ENCODE measurements at places on chromosomes 12 and 14.

- DNase-seq: no peak
These were observed 18.0 kb upstream of the FZD10 start for GRCh38 chr12:130144256-130144655.

DNA sequence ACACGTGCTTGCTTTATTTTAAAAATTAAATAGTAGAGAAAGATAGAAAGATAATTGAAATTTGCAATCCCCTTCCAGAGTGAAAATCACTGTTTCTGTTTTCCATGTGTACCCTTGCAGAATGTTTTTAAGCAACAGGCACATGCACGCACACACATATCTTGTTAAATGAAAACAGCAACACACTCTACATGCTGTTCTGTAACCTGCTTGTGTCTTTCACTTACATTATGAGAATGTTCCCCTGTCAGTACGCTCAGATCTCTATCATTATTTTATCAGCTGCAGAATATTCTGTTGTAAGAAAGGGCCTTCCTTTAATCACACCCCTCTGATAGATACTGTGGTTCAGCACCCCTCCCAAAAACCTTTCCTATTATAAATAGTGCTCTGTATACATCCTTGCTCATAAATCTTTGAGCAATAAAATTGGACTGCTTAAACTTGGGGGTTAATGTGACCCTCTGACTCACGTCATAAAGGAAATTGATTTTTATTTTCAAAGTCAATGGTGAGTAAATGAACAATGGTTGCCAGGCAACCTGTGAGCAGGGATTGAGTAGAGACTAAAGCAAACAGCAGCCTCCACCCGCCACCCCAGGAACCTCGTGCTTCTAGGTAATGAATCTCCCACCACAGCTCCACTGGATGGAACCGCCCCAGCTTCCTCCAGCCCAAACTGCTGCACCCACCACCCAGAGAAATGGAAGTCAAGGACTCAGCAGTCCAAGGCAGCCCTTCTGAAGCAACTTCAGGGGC, 31.9 kb upstream of the CHGA start:
- no peak for DNase-seq

GRCh38 chr12:63900922-63901793, 56.7 kb downstream of the SRGAP1 start:
- no peak for DNase-seq

DNA sequence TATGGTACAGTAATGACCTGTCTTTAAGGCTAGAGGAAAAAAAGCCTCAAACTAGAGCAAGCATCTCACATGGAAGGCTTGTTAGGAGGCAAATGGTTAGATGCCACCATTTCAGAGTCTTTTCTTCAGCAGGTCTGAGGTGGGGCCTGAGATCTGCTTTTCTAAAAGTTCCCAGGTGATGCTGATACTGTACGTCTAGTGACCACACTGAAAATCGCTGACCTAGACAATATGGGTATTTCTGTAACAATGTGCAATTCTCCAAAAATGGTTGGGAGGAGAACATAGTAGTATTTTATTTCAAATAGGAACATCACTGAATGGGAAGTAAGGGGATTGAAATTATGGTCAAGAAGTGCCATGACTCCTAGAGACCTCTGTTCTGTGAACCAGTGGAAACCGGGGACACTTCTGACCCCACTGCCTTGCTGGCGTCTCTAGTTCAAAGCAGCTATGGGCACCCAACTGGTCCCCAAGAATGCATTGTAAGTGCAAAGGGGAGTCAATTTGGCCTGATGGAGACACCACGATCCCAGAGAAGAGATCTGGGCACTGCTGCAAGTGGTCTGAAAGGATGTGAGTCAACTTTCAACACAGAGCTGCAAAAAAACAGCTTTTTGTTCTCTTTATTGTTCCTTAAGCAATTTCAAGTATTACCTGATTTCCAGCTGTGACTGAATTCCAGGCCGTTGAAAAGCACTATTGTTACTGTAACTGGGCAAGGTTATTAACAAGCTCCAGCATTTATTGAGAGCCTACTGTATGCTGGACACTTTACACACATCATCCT, 54.4 kb upstream of the PLEKHG7 start:
- DNase-seq: no peak

- DNase-seq: peak; percentile 15
These were observed 184.8 kb downstream of the ZFP36L1 start for GRCh38 chr14:68607867-68608573.

DNA sequence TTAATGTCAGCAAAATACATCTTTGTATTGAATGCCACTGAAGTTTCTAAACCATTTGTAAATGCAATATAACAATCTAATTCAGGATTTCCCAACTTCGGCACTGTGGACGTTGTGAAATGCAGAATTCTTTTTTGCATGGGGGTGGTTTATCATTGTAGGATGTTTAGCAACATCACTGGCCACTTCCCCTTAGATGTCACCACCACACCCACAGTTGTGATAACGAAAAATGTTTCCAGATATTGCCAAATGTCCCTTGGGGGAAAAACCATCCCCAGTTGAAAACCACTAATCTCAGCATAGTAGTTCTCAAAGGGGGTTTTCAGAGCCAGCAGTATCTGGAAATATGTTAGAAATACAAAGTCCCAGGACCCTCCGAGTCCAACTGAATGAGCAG, 203.3 kb downstream of the NAV3 start:
- no peak for DNase-seq

GRCh38 chr12:1723721-1724120, 32.9 kb downstream of the ADIPOR2 start:
- no peak for DNase-seq

- DNase-seq: no peak
These were observed 20.8 kb downstream of the CFAP251 start for GRCh38 chr12:121939186-121939585.
